ENCODE measurements at places on chromosomes 11 and 22. TPM values are rescaled to one million over a fixed set of nuclear protein-coding genes. Genes with fewer than 3 reads are reported as not detected.

MS4A6A gene
- polyA plus RNA-seq, result not detected

MPEG1 gene
- polyA plus RNA-seq, result not detected

HSPB2 gene
- polyA plus RNA-seq, result 0.55 TPM

TRIM51 gene
- not detected for polyA plus RNA-seq

RAC2 gene
- 72.3 TPM for polyA plus RNA-seq

F2 gene
- polyA plus RNA-seq, result not detected

PKNOX2 gene
- 2.3 TPM for polyA plus RNA-seq

DNA sequence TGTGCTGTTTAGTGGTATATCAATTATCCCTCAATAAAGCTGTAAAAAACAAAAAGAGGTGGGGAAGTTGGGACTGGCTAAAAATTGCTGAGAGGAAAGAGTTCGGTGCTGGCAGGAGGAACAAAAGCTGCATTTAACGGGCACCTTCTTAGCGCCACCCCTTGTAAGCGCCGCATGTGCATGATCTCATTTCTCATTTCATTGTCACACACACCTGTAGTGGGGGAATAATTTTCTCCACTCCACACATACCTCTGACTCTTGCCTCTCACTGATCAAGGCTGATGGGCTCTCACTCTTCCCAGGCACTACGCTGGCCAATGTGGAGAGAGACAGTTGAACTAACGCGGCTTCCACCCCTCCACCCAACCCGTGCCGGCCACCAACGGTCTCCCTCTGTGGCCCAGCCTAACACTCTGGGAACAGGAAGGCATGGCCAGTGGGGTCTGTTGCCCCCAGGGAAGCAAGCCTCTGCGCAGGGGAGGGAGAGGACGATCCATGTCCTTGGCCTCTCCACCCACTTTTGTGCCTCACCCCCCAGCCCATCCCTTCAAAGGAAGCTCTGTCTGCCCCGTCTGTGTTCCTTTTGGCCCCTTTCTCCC, 186.7 kb upstream of the SYT13 start:
- no peak for DNase-seq
- peaks cover 3% of the 10 kb centered on the region for H3K27me3 ChIP-seq
- no peaks in the 10 kb centered on the region for H3K36me3 ChIP-seq
- no peak overlapping the region for H3K27ac ChIP-seq
- H3K4me1 ChIP-seq, result no peaks in the 10 kb centered on the region
- no peak overlapping the region for H3K4me3 ChIP-seq

DNA sequence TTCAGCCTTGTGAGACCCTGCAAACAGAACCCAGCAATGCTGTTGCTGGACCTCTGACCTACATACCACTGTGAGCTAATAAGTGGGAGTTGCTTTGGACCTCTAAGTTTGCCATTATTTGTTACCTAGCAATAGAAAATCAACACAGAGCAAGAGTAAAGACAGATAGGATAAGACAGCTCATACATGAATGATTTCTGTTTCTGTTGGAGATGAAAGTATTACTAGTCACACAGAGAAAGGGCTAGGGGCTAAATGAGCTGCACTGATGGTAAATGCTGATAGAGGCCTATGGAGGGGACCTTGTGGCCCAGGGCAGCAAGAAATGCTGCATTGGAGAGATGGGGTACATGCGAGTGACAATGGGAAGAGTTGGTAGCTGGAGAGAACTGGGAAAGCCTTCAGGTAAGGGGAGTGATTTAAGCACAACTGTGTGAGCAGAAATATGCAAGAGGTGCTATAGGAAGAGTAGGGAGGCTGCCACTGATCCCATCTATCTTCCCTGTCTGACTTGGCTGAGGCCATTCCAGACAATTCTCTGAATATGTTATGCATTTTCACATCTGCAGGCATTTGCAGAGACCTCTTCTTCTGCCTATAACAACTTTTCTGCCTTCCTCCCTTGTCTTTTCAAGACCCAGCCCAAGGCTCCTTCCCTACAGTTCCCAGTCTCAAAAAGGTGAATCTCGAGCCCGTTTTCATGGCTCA, 46.1 kb upstream of the SYN3 start:
- H3K36me3 ChIP-seq, result no peaks in the 10 kb centered on the region
- H3K4me3 ChIP-seq, result no peak overlapping the region
- H3K4me1 ChIP-seq, result no peaks in the 10 kb centered on the region
- H3K27me3 ChIP-seq, result no peaks in the 10 kb centered on the region
- H3K27ac ChIP-seq, result no peak overlapping the region
- no peak for DNase-seq

DNA sequence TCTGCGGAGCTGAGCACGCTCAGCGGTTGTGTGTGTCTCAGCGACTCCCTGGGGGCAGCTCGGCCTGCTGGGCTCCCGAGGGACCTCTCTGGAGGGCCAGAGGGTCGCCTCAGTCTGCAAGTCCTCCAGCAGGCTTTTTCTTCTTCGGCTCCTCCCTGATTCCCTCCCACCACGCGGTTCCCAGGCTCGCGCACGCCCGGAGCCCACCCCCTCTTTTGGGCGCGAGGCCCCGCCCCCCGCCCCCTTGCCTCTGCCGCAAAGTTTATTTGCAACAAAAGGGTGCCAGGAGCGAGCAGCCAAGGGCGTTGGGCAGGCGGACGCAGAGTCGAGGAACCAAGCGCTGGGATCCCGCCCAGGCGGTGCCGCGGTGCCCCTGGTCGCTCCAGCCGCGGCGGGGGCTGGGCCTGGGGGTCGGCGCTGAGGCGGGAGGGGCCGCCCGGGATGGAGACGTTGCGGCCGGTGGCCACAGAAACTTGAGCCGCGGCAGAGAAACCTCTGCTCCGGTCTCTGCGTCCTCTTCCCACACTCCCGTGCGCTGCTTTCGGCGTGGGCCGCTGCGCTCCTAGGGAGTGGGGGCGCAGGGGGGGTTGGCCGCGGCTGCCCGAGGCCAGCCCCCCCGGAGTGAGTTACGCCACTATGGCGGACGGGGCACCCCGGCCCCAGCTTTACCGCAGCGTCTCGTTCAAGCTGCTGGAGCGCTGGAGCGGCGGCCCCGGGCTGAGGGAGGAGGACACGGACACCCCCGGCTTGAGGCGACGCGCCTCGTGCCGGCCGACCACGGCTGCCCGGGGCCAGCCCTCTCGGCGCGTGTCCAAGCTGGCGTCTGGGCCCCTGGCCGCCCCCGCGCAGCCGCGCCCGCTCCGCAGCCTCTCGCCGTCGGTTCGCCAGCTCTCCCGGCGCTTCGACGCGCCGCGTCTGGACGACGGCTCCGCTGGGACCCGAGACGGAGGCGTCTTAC, at the start of gene ARHGEF17:
Gene ARHGEF17 (plus strand): TSS at position 274 of the 958 bp plus-strand sequence. CDS start 363 bp downstream, at position 637.
- H3K27ac ChIP-seq, result peak within 1 kb of the TSS; percentile 96
- H3K27me3 ChIP-seq, result no peaks in the 10 kb centered on the region
- H3K4me1 ChIP-seq, result peaks cover 25% of the 10 kb centered on the region

DNA sequence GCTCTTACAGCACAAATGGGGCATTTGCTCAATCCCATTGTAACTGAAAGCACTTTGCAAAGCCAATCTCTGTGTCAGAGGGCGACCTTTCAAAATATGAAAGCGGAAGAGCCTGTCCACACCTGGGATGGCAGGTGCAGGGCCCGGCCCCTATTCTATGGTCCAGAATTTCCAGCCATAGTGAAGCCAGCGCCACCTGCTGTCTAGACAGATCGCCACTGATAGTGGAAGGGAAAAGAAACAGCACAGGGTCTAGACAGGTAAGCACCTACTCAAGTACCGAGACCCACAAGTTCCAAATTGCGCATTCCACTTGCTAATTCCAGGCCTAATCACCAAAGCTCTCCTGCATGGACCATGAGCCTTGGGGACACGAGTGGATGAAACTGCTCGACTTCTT, 141.4 kb downstream of the NTM start:
- H3K36me3 ChIP-seq, result no peaks in the 10 kb centered on the region
- H3K4me3 ChIP-seq, result no peak overlapping the region
- no peak overlapping the region for H3K27ac ChIP-seq
- H3K27me3 ChIP-seq, result no peaks in the 10 kb centered on the region
- no peaks in the 10 kb centered on the region for H3K4me1 ChIP-seq
- DNase-seq, result no peak

GRCh38 chr11:109514313-109515018, 92.5 kb downstream of the C11orf87 start:
- H3K36me3 ChIP-seq, result no peaks in the 10 kb centered on the region
- no peak for DNase-seq
- H3K27me3 ChIP-seq, result no peaks in the 10 kb centered on the region
- H3K27ac ChIP-seq, result no peak overlapping the region

- no peak overlapping the region for H3K27ac ChIP-seq
- DNase-seq, result no peak
- H3K27me3 ChIP-seq, result peaks cover 37% of the 10 kb centered on the region
- no peaks in the 10 kb centered on the region for H3K4me1 ChIP-seq
- no peaks in the 10 kb centered on the region for H3K36me3 ChIP-seq
Measured at GRCh38 chr11:2561696-2562581, 117.1 kb downstream of the KCNQ1 start.

- H3K27me3 ChIP-seq, result no peaks in the 10 kb centered on the region
- peak overlapping the region; percentile 92 for H3K27ac ChIP-seq
- H3K4me1 ChIP-seq, result peaks cover 14% of the 10 kb centered on the region
- no peaks in the 10 kb centered on the region for H3K36me3 ChIP-seq
Measured at GRCh38 chr11:73258104-73259035, 13.8 kb upstream of the P2RY6 start.

DNA sequence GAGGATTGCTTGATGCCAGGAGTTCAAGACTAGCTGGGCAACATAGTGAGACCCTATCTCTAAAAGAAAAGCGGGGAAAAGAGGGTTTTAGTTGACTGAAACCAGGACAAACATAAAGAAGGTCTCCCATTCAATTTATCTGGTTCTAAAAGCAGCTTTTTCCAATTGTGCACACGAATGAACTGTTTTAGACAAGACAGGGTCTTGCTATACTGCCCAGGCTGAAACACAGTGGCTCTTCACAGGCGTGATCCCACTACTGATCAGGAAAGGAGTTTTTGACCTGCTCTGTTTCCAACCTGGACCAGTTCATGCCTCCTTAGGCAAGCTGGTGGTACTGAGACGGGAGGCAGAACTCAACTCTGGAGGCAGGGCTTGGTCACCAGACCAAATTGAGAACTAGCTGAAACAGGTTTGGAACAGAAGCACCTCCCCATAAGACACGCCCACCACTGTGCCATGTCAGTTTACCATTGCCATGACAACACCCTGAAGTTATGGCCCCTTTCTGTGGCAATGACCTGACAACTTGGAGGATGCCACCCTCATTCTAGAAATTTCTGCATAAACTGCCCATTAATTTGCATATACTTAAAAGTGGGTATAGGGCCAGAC, 2.8 kb upstream of the NUCB2 start:
- no peak for DNase-seq
- no peak overlapping the region for H3K27ac ChIP-seq
- no peaks in the 10 kb centered on the region for H3K36me3 ChIP-seq
- no peak overlapping the region for H3K4me3 ChIP-seq
- H3K4me1 ChIP-seq, result peaks cover 2% of the 10 kb centered on the region

DNA sequence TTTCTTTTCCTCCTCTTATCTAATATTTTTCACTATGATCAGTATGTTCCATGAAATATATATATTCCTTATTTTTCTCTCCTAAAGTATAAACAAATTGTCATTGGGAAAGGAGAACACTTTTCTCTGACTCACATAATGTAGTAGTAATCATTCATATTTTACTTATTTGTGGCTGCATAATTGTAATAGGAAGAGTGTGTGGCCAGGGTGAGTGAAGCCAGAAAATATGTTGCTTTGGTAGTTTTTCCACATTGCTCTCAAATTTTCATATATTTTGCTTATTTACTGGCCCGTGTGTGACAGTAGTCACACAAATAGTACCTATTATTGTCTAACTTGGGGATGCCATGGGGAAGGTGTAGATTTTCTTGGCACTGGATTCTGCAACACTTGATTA, 172.1 kb downstream of the DYNC2H1 start:
- H3K4me3 ChIP-seq, result no peak overlapping the region
- no peaks in the 10 kb centered on the region for H3K36me3 ChIP-seq
- no peaks in the 10 kb centered on the region for H3K27me3 ChIP-seq
- H3K27ac ChIP-seq, result no peak overlapping the region

DNA sequence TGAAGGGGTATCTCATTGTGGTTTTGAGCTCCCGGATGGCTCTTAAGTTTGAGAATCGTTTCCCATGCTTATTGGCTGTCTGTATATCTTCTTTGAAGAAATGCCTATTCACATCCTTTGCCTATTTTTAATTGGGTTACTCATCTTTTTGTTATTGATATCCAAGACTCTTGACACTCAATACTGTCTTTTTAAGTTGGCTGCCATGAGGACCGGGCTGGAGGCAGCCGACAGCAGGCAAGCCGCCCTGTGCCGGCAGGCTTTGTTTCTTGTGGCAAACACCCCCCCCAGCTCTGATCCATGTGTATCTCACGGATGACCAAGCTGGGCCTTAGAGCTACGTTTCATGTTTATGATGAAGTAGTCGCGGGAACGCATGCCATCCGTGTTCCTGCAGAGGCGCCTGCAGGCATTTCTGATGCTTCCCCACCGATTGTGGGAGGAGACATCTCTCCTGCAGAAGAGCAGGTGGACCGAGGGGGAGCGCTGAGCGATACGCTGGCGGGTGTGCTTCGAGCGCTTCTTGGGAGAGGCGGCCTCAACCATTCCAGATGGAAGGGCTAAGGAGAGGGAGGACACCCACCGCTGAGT, 95.8 kb downstream of the TBC1D22A start:
- H3K4me3 ChIP-seq, result no peak overlapping the region
- DNase-seq, result no peak
- no peaks in the 10 kb centered on the region for H3K36me3 ChIP-seq
- H3K4me1 ChIP-seq, result no peaks in the 10 kb centered on the region
- H3K27me3 ChIP-seq, result no peaks in the 10 kb centered on the region
- no peak overlapping the region for H3K27ac ChIP-seq

- DNase-seq, result peak; percentile 92
- no peaks in the 10 kb centered on the region for H3K36me3 ChIP-seq
- H3K27me3 ChIP-seq, result peaks cover 30% of the 10 kb centered on the region
- peaks cover 4% of the 10 kb centered on the region for H3K4me1 ChIP-seq
Measured at GRCh38 chr22:46023558-46023981, 46.6 kb upstream of the WNT7B start.

DNA sequence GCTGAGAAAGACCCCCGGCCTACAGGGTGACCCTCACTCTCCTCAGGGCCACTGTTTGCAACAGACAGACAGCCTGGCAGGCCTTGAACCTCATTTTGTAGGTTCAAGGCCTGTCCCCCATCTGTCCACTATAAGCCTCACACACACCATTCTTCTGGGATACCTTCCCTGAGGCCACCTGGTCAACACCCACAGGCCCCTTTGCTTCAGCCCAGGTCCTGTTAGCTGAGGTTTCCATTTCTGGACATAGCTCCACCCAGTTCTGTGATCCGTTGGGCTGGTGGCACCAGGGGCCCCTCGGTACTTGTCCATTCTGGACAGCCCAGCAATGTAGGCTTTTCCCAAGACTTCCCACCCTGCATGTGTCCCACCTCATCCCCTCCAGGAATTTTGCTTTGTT, 3.1 kb downstream of the MIF start:
- H3K4me3 ChIP-seq, result no peak overlapping the region
- no peak for DNase-seq
- no peak overlapping the region for H3K27ac ChIP-seq
- H3K27me3 ChIP-seq, result no peaks in the 10 kb centered on the region
- H3K36me3 ChIP-seq, result peaks cover 24% of the 10 kb centered on the region

GRCh38 chr22:31619611-31620300, 42.3 kb downstream of the PISD start:
- no peak overlapping the region for H3K4me3 ChIP-seq
- H3K27ac ChIP-seq, result no peak overlapping the region
- peaks cover 57% of the 10 kb centered on the region for H3K36me3 ChIP-seq
- no peak for DNase-seq
- H3K4me1 ChIP-seq, result peaks cover 2% of the 10 kb centered on the region

GRCh38 chr11:92347454-92347853, 122.8 kb downstream of the FAT3 start:
- H3K4me3 ChIP-seq, result no peak overlapping the region
- H3K27ac ChIP-seq, result no peak overlapping the region
- no peak for DNase-seq
- H3K4me1 ChIP-seq, result no peaks in the 10 kb centered on the region
- H3K27me3 ChIP-seq, result no peaks in the 10 kb centered on the region
